ENCODE measurements at places on chromosomes 12 and 14.

DNA sequence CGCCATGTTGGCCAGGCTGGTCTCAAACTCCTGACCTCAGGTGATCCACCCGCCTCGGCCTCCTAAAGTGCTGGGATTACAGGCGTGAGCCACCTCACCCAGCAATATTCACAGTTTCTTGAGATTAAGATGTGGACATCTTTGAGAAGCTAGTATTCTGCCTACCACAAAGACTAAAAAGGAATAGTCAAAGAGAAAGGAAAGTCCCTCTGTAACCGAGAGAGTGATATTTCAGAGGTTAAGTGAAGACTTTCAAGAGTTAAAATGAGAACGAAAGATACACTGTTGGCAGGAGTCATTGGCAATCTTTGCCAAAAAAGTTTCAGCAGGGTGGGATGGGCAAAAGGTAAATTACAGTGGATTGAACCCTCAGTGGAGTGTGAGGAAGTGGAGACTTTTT lies 15.6 kb downstream of the DGKA start:
- no peak for DNase-seq

DNA sequence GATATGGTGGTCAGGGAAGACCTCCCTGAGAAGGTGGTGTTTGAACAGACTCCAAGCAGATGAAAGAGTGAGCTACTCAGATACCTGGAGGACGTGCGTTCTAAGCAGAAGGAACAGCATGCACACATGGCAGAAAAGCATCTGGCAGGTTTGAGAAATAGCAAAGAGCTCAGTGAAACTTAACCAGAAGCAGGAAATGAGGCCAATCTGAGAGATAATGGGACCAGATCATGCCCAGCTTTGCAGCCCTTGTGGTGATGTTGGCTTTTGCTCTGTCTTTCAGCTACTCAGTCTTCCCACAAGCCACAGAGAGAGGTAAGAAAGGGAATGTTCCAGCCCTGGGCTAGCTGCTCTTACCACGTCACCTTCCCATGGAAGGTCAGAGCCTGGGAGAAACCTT lies 176.3 kb upstream of the GSC start:
- no peak for DNase-seq

GRCh38 chr14:77000340-77001270 lies 27.9 kb downstream of the IRF2BPL start:
- no peak for DNase-seq

- no peak for DNase-seq
These were observed 176.8 kb downstream of the PHLDA1 start for GRCh38 chr12:75854681-75855309.

GRCh38 chr12:115354007-115354890 lies 670.3 kb upstream of the TBX3 start:
- no peak for DNase-seq

DNA sequence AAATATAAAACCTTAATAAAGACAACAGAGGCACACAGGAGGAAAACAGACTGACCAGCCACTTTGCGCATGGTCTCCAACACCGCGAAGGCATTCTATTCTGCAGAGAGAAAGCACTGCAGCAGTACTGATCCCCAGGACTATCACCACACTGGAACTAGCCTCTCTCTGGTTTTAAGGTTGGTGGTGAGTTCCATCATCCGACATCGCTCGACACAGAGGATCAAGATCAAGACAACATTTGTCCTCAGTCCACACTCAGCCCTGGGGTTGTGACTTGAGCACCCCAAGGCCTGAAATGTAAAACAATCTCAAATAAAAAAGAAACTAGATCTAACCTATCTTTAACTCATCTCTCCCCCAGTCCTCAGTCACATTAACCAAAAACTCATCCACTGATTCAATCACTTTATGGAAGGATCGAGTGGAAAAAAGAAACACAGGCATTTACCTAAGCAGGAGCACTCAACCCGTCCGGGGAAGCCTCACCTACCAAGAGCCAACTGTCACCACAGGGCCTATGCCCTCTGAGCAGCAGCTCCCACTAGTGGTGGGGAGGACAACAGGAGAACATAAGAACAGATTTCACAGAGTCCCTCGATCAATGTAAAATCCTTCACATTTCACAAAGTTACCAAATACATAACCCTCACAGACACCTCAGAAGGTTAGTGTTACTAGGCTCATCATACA lies 17.7 kb downstream of the STXBP6 start:
- no peak for DNase-seq

DNA sequence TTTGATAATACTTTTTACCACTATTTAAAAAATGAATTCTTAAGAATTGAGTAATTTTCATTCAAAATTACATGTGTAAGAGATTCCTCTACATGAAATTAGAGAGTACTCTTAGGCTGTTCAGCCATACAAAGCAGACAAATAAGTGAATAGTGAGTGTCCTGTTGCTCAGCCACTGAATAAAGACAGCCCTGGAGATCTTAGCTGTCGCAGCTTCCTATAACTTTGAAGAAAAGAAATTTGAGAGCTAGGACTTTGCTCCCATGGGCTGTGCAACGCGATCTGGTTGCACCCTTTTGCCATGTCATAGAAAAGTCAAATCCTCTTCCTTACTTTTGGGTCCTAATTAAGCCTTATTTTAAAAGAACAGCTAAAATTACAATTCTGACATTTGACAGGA lies 40.9 kb upstream of the LRIG3 start:
- DNase-seq, result no peak

DNA sequence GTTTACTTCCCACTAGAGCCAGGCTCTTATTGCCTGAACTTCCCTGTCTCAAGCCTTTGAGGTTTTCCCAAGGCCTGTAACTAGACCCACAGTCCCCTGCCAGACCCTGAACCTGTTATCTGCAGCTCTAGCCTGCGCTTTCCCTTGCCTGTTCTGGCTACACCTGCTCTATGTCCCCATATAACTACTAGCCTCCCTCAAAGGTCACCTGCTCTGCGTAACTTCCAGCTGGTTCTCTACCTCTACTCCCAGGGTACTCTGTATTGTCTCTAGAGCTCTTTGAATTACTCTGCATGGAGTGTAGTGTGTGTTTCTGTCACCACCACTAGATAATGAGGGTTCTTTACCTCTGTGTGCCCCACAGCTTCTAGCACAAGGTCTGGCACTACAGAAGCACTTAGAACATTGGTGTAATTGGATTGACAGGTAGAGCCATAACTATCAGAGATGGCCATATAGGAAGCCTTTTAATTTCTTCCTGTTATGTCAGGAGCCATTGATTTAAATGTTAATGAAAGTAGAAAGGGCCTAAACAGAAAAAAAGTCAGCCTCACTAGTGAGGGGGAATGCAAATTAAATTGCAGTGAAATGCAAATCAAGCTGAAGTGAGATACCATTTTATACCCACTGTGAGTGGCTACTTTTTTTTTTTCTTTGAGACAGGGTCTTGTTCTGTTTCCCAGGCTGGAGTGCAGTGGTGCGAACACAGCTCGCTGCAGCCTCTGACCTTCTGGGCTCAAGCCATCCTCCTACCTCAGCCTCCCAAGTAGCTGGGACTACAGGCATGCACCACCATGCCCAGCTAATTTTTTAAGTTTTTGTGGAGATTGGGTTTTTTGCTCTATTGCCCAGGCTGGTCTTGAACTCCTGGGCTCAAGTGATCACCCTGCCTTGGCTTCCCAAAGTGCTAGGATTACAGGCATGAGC lies 47.8 kb downstream of the EID3 start:
- DNase-seq, result no peak

GRCh38 chr12:89490922-89491321 lies 33.7 kb downstream of the GALNT4 start:
- DNase-seq, result no peak

- no peak for DNase-seq
These were observed 62.4 kb upstream of the PSMC1 start for GRCh38 chr14:90193925-90194324.

GRCh38 chr12:25518512-25518911 lies 34.6 kb downstream of the LMNTD1 start:
- no peak for DNase-seq

- peak; percentile 30 for DNase-seq
These were observed at the start of gene MNAT1 for GRCh38 chr14:60734465-60735242. Gene MNAT1 (plus strand): TSS chr14:60734761. CDS start chr14:60734863, 102 bp downstream.

GRCh38 chr14:54782751-54783659 lies 119.6 kb downstream of the GCH1 start:
- no peak for DNase-seq

DNA sequence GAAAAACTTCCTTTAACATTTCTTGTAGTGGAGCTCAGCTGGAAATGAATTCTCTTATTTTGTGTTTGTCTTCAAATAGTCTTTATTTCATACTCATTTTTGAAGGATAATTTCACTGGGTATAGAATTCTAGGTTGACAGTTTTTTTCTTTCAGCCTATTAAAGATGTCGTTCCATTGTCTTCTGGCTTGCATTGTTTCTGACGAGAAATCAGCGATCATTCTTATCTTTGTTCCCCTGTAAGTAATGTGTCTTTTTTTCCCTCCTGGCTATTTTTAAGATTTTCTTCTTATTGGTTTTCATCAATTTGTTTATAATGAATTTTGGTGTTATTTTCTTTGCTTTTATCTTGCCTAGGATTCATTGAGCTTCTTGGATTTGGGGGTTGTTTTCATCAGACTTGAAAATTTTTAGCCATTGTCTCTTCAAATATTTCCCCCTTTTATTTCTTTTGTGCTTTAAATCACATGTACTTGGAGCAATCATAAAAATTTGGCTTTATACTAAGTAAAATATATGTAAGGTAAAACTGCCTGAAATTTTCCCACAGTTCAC lies 89.4 kb downstream of the UNC79 start:
- no peak for DNase-seq

DNA sequence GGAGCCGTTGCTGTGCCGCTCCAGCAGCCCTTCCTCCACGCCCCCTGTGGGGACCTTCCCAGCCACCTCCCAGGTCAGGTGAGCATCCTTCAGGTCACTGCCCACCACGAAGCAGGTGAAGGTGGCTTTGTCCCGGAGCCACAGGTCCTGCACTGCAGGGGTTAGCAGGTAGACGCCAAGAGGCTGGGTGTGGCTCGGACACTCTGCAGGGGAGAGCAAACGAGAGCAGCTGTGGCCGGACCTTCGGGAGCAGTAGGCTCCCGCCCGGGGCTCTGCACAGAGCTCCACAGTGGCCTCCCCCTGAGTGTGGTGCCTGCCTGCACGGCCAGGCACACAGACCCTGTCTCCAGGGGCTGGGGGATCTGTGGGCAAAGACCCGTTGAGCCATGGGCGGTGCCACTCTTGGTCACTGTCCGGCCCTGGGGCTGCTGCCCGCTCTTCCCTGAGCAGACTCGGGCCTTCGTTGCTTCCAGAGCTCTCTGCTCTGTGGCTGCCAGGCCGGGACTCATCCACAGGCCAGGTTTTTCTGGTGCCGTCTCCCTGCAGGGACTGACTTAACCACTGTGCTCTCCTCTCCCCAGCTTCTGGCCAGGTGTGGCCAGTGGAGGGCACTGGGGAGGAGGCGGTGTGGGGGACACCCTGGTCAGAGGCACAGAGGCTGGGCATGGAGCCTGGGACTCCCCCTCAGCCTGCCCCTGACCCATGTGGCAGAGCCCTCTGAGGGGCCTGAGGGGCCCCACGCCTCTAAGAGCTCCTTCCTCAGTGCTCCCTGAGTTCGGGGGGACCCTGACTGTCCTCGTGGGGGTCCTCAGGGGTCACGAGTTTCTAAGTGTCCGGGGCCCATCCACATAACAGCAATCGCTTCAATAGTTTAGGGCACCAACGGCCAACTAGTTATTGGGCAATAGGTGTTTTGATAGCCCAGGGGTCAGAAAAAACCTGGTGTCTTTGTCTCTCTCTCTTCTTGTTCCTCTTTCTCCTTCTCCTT lies 314.9 kb downstream of the TMEM121 start:
- no peak for DNase-seq
